ENCODE measurements at places on chromosomes 12 and 14.

GRCh38 chr14:91961297-91962220 lies 14.1 kb upstream of the FBLN5 start:
- no peak for DNase-seq

- DNase-seq = no peak
These were observed 4.7 kb downstream of the TNFRSF1A start for GRCh38 chr12:6336889-6337853.

DNA sequence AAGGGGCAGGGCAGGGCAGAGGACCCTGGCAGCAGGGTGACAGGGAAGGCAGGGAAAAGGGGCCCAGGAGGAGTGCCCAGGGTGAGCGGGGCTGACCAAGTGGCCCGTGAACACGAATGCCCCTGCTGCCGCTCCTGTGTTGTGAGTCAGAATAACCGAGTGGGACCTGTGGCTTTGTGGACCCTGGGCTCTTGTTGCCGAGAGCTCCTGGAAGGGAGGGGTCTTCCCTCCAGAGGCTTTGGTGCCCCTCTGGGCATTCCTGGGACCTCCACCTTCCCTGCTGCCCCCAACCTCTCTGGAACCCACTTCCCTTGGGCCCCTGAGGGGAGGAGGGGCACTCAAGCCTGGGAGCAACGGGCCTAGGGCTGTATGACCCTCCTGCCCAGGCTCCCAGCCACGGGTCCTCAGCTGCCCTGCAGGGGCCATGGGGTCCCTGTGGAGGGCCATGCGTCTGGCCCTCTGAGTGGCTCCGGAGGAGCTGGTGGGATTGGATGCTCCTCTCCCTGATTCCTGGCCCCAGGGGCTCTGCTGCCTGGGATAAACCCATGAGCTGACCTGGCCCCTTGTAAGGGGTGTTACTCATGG lies 319.4 kb downstream of the TMEM121 start:
- DNase-seq = no peak

- DNase-seq = peak; percentile 86
These were observed 15.4 kb upstream of the CARMIL3 start for GRCh38 chr14:24036169-24036962.

- no peak for DNase-seq
These were observed 48.9 kb upstream of the PPP1CC start for GRCh38 chr12:110791589-110791988.

DNA sequence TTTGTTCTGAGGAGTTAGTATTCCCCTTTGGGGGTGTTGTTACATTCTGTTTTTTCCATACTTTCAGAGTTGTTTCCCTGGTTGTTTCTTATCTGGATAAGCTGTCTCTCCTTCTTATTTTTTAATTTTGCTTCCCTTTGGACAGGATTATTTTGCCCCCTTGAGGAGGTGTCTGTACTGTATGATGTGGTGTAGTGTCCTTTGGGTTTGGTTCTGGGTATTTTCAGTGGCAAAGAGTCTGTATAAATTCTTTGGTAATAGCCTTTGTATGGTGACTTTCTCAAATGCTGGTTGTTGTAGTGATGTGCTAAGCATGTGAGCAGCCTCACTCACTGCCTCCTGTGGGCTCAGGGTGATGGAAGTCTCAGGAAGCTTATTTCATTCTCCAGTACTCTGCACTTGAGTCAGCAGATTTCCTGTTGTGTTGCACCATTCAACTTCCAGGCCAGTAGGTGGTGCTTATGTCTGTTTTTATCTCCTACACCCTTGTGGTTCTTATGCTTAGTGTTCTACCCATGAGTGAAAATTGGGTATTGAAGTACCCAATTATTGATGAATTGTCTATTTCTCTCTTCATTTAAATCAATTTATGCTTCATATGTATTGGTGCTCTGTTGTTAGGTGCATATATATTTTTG lies 103.3 kb upstream of the PMCH start:
- peak; percentile 61 for DNase-seq

GRCh38 chr12:6829536-6830220 lies 1.5 kb downstream of the P3H3 start:
- no peak for DNase-seq

GRCh38 chr12:10369557-10370415 lies 20.1 kb downstream of the KLRK1 start:
- DNase-seq = no peak

GRCh38 chr12:46403719-46404070 lies 31.1 kb upstream of the SLC38A2 start:
- DNase-seq = no peak

- DNase-seq = peak; percentile 41
These were observed 82.6 kb upstream of the PTPRB start for GRCh38 chr12:70719672-70720420.

GRCh38 chr14:33634631-33635030 lies 316.2 kb downstream of the EGLN3 start:
- peak; percentile 43 for DNase-seq

GRCh38 chr12:68775121-68775630 lies 29.2 kb downstream of the SLC35E3 start:
- no peak for DNase-seq
